ENCODE measurements at places on chromosomes 6 and 20.

DNA sequence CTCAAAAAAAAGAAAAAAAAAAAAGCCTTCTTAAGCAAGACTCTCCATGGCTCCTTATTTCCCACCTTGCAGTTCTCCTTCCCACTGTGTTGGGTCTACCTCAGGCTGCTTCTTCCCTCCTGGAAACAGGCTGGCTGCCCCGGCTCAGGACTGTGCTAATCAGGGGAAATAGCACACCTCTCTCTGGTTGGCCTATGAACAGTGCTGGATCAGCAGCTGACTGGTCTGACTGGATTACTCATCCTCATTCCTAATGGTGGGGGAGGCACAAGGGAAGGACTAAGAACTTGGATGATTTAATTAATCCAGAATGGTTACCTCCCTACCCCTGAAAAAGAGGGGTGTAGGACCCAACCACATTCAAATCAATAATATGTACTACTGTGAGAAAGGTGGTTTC is 3.9 kb upstream of the SRSF3 start:
- DNase-seq: no peak

DNA sequence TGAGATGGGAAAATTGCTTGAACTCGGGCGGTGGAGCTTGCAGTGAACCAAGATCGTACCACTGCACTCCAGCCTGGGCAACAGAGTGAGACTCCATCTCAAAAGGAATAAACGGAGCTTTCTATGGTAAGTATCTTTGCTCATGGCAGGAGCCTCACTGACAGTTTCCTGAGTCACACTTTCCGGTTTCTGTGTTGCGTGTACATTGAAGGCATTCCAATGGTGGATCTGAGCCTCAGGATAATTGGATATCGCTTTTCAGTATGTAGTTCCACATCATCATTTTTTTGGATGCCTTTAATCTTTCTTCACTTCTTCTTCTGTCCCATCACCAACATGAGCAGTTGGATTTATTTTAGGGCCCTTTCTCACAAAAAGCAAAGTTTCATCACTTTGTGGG is 28.6 kb upstream of the GTSF1L start:
- no peak for DNase-seq

- DNase-seq: no peak
Measured at GRCh38 chr6:51382847-51383246, 564.2 kb downstream of the TFAP2B start.

- DNase-seq: no peak
Measured at GRCh38 chr6:166751051-166751595, 124.1 kb upstream of the RPS6KA2 start.

DNA sequence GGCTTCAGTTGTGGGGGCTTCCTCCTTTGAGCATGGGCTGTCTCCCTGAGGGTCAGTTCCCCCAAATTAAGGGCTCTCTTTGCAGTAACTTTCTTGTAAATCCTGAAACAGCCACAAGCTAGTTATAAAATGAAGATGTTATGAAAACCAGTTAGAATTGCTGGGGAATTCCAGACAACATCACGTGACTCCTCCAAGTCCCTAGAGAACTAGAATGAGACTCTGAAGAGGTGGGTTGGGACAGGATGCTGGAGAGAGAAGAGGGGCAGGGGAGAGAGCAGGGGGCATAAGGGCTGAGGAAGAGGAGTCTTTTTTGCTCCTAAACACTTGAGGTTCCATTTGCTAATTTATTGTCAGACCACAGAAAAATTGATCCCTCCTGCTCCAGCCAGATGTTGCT is 380.3 kb downstream of the DHX35 start:
- no peak for DNase-seq

DNA sequence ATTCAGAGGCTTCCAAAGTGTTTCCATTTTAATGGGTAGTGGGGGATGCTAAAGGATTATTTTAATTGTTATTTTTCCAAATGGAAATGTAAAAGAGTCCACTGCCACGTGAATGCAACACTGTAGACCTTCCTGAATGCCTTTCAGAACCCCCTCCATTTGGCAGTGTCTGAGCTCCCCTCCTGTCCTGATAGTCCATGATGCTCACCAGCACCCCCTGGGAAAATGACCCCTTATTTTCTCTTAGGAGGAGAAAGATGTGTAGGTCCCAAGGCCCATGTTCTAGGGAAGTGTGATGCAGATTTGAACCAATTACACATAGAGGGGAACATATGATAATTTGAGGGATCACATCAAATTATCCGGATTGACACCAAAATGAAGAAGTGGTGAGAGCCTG is 46.8 kb upstream of the SH3BGRL2 start:
- no peak for DNase-seq

DNA sequence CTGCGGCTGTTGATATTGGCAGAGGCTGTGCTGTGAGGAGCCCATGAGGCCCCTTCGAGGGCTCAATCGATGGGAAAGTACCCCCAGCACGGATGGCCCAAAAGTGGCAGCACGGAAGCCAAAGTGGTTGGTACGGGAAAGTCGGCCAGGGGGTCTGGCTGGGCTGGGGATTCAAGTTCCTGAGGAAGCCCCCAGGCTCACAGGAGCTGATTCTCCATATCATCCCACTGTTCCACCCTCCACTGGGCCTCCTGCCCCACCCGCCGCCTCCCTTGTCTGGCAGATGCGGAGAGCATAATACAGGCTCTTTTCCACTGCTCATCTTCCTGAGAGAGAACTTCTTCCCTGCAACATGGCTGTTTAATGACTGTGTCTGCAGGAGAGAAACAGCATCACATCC is 217.8 kb upstream of the CST7 start:
- DNase-seq: no peak

GRCh38 chr6:93785694-93786030 is 366.3 kb upstream of the EPHA7 start:
- no peak for DNase-seq

GRCh38 chr20:48175261-48175660 is 390.0 kb upstream of the SULF2 start:
- DNase-seq: no peak

- DNase-seq: no peak
Measured at GRCh38 chr20:35886537-35886936, 67.8 kb downstream of the SCAND1 start.

DNA sequence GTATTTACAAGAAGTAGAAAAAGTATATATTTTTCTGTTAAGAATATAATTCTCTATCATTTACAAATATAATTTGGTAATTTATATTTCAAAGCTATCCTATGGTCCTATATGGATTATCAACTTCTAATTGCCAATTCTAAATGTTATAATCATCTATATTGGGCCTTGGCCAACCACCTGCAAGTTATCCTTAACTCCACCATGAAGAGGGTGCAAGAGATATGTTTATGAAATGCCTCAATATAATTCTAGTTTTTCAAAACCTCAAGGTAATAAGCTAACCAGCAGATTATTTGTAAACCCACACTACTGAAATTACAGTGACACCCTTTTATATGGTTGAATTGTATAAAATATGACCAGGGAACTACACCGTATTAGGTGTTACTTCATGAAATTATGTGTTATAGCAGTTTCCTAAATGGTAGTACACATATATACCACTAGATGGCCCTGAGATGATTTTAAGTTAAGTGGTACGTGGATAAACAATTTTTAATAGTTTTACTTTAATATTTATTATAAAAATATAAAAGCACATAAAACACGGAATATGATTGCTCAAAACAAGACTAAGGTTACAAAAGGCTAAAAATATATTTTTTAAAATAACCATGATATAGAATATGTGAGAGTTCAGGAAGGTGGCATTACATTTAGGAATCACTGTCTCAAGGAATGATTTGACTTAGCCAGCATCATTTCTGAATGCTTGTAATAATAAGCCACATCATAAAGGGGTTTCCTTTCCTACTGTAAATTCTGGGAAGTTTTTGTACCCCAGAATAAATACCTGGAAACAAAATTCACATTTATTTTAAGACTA is 9.8 kb upstream of the PNISR start:
- no peak for DNase-seq

DNA sequence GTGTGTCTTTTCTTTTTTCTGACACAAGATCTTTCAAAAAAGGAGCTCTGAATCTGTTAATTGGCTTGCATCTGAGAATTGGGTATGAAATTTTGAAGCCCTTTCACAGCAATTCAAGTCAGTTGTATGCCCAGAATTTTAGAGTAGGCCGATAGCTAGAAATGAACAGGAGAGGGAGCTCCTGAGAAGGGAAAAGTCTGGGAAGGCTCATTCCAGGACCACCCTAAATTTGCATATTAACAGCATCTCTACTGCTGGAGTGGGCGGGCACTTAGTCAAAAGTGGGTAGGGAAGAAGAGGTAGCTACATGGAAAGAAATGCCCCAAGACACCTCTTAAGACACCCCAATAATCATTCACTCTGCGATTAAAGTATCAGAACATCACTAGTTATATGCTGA is 928.3 kb downstream of the TBC1D32 start:
- DNase-seq: no peak

DNA sequence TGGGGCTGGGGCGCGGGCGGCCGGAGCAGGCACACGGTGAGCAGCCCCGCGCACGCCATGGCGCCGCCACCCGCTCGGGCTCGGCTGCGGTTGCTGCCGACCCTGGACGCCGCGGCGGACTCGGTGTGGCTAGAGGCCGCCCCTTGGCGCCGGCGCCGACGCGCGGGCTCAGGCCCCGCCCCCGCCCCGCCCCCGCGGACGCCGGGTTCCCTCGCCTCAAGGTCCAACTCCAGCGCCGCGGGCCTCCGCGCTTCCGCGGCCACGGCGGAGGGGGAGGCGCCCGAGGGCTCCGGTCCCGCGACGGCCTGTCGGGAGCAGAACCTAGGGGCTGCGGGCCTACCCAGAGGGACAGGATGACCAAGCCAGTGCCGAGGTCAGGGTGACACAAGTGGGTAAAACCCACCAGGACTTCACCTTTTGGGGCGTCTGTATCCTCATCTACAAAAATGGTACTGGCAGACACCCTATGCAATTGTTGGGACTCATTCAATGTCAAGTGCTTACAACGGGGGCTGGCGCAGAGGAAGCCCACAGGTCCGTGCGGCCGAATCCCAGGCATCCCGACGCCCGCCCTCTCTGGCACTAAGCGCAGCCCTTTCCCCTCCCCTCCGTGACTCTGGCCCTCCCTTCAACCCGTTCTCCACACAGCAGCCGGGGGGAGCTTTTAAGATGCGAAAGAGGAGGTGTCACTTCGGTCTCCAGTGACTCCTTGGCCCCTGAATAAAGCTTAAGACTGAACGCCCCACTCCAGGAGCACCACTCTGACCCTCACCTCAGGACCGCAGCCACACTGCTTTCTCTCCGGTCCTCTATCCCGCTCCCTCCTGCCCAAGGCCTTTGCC is at the start of gene NECAB3:
Gene NECAB3, minus strand, starts transcription at position 135 of the 842 bp plus-strand sequence. Its CDS starts 76 bp downstream, at position 59.
- DNase-seq: peak; percentile 68

- no peak for DNase-seq
Measured at GRCh38 chr6:94548201-94548600, 1029.1 kb upstream of the MANEA start.

DNA sequence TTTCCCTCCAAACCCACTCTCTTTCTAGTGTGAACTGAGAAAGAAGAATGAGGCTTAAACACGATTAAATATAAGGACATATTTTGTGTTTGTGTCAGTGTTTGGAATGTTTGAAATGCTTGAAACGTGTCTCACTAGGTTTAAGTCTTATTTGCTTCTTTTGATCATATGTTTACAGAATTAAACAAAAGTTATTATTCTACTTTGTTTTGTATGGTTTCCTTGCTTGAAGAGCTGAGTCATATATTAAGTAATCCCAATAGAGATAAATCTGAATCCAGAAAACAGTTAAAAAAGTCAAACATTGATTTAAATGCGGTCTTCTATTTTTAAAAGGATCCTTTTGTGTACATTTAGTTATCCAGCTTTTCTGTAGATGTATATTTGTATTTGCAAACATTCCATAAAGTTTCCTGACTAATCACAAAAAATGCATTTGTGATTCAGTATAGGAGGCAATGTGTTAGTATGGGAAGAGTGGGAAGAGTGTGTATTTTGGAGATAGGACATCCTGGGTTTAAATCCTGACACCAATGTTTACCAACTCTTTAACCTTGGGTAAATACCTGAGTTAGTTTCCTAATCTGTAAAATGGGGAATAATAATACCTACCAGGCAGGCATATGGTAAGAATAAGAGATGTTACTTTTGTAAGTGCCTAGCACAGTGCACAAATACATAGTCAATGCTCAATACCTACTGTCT is 72.9 kb downstream of the TSBP1 start:
- no peak for DNase-seq

DNA sequence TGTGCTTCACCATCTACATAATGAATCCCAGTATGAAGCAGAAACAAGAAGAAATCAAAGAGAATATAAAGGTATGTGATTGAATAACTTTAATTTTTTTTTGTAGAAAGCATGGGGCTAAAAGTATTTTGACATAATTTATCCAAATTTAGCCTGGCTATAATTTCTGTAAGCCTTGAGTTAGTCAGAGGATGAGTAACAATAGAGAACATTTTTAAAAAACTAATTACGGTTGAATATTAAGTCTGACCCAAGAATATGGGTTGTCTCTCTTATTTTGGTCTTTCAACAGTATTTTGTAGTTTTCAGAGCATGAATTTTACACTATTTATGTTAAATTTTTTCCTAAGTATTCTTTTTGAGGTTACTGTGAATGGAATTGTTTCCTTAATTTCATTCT is 2.5 kb downstream of the GMNN start:
- no peak for DNase-seq

GRCh38 chr6:137956098-137956488 is 89.0 kb downstream of the TNFAIP3 start:
- no peak for DNase-seq

DNA sequence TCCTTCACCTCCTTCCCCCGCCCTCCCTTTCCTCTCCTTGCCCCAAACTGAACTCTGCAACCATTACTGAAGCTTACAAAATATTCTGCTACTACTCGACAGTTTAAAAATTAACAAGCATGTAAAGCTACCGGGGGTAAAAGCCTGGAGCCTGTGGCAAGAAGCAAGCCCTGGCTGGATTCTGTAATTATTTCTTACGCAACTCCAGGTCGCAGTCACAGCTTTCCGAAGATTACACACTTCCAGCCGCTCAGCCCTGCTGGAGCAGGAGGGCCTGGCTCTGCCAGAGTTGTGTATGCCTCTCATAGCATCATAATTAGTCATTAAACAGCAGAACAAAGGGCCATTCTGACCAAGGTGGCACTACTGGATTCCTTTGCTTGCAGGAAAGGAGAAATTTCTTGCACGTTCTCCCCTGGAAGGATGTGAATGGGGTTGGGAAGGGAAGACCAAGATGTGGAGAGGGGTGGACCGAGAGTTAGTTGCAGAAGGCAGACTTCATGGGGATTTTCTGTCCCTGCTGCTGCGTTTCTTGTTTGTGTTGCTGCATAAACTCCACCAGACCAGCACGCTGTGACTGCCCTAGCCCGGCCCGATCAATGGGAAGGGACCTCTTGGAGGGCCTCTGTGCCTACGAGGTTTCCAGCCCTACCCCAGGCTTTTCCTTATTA is 23.6 kb downstream of the FOXQ1 start:
- DNase-seq: no peak

GRCh38 chr6:20542927-20543602 is 8.8 kb downstream of the CDKAL1 start:
- DNase-seq: peak; percentile 83

GRCh38 chr6:108958900-108959770 is 110.9 kb downstream of the ARMC2 start:
- no peak for DNase-seq

- DNase-seq: no peak
Measured at GRCh38 chr6:100565439-100566104, 100.9 kb upstream of the SIM1 start.

Data from NCI-H526 treated with DMSO at 0.1 percent for 48 hours (cell line).